ENCODE measurements at places on chromosomes 12 and 14. TPM values are rescaled to one million over a fixed set of nuclear protein-coding genes. Genes with fewer than 3 reads are reported as not detected.

The ADAMTS20 gene
- not detected for total RNA-seq

The OTX2 gene
- total RNA-seq: not detected

The OR11H6 gene
- total RNA-seq: not detected

The REP15 gene
- not detected for total RNA-seq

The SLCO1A2 gene
- not detected for total RNA-seq

The LRTM2 gene
- not detected for total RNA-seq

Data from OCI-LY7 (cell line).